Cardiac septum (tissue), 1 donor: ENCODE measurements at places on chromosomes 2 and 18. TPM values are rescaled to one million over a fixed set of nuclear protein-coding genes. Genes with fewer than 3 reads are reported as not detected.

VSNL1 gene
- 42.7 TPM for total RNA-seq

AQP12A gene
- not detected for total RNA-seq

DSG1 gene
- 0.89 TPM for total RNA-seq

CDH20 gene
- total RNA-seq = 0.08 TPM

GPR39 gene
- total RNA-seq = not detected

TMSB10 gene
- 452 TPM for total RNA-seq

HRH4 gene
- total RNA-seq = 0.08 TPM

IGFBP5 gene
- total RNA-seq = 191 TPM

GKN1 gene
- not detected for total RNA-seq

MREG gene
- total RNA-seq = 0.32 TPM

TACR1 gene
- not detected for total RNA-seq

ATP6V1B1 gene
- 0.43 TPM for total RNA-seq

ACTG2 gene
- total RNA-seq = 3.9 TPM

- no peak for DNase-seq
Observed at GRCh38 chr18:59951591-59951990, 51.8 kb downstream of the PMAIP1 start.

GRCh38 chr2:156396126-156396525, 40.1 kb upstream of the GPD2 start:
- DNase-seq = no peak

DNA sequence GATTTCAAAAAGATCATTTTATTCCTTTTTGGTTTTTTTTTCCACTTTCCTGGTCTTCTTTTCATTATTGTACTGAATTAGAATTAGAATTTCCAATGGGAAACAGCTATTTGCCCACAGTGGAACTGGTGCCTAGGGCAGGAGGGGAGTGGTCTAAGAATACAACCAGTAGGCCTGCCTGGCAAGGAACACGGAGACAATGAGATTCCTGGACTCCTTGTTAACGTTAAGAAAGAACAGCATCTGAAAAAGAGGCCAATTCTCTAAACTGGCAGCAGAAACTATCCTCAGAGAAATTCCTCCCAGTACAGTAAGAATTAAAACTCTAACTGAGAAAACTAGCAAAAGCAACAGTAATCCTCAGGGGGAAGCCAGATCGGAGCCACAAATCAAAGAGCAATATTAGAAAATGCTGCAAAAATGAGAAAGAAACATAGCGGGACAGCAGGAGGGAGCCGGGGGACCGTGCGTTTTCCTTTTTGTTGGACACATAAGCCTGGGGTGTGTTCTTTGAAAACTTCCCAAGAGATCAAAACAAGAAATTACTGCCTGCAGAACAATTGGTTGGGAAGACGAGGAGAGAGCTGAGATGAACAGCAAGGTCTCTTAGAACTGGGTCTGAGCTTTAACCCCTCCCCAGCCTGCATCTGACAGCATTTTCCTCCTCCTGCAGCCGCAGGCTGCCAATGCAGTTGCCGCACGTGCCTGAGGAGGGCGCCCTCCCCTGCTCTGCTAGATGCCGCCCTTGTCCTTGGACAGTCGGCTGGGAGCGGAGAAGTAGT, 776.0 kb downstream of the TSN start:
- no peak for DNase-seq

- DNase-seq = no peak
Observed at GRCh38 chr18:45557287-45557686, 58.0 kb upstream of the SLC14A2 start.

- no peak for DNase-seq
Observed at GRCh38 chr2:176554101-176555048, 285.1 kb downstream of the MTX2 start.

GRCh38 chr18:35507192-35507591, 9.4 kb upstream of the INO80C start:
- no peak for DNase-seq

DNA sequence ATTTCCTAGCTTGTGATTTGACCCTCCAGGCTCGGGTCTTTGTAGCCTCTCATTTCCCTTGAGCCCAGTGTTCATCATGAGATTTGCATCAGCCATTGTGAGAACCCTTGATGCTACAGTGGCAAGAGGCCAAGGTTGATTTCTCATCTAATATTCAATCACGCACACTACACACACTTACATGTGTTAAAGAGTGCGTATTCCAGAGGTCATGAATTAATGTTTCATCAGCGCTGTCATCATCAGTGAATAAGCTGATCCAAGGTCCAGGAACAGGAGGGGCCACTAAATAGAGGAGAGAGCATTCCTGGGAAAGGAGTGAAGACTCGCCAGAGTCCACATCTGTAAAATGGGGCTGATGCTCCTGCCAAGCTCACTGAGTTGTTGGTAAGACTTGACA, 276.1 kb upstream of the SIX2 start:
- no peak for DNase-seq

DNA sequence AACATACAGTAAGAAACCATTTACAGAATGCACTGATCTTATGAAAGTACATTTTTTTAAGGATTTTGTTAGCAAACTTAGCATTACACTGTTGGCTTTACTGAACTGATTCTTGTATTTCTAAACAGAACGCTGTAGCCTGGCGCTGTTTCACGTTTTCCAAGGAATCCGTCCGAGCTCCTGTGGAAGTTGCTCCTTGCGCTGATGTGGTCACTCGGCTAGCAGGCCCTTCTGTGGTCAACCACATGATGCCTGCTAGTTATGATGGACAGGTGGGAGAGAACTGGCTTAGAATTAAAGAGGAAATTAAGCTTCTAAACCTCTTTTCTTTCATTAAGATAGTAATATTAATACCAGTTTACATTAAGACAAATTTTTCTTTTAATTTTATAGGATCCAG, 76.8 kb downstream of the CEP192 start:
- no peak for DNase-seq

- DNase-seq = no peak
Observed at GRCh38 chr2:43225093-43225787, 1.2 kb downstream of the ZFP36L2 start.

- peak; percentile 81 for DNase-seq
Observed at GRCh38 chr2:183037553-183038340, 510 bp downstream of the NCKAP1 start.

DNA sequence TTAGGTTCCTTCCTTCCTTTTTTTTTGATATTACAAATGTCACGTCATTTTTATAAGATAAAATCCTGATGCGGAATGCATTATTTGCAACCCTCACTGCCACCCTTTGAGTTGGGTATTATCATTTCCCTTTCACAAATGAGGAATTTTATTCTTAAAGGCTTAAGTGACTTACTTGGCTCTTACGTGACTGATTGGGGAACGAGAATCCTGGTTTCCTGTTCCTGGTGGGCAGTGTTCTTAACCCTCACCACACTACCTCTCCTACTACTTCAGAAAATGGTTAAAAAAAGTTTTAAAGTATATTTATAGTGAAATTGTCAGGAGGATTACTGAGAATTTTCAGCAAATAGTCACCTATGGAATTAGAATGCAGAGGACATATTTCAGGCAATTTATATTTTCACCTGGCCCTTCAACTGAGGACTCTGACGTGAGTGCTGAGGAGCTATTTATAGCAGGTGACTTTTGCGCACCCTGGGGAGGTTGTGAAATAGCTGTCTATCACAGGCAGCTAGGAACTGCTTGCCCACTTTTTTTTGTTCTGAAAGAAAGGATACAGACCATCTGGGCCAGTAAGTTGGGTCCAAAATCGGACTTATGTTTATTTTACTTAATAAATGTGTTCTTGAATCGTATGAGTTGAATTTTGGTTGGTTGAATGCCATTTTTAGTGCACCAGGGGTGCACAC, 18.7 kb upstream of the RASGRP3 start:
- no peak for DNase-seq

DNA sequence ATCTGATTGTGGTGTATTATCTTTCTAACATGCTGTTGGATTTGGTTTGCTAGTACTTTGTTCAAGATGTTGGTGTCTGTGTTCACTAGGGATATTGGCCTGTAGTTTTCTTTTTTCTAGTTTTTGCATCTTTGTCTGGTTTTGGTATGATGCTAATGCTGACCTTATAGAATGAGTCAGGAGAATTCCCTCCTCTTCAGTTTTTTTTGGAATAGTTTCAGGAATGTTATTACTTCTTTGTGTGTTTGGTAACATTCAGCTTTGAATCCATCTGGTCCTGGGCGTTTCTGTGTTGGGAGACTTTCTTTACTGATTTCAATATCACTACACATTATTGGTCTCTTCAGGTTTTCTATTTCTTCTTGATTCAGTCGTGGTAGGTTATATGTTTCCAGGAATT, 124.2 kb upstream of the EPB41L5 start:
- no peak for DNase-seq

DNA sequence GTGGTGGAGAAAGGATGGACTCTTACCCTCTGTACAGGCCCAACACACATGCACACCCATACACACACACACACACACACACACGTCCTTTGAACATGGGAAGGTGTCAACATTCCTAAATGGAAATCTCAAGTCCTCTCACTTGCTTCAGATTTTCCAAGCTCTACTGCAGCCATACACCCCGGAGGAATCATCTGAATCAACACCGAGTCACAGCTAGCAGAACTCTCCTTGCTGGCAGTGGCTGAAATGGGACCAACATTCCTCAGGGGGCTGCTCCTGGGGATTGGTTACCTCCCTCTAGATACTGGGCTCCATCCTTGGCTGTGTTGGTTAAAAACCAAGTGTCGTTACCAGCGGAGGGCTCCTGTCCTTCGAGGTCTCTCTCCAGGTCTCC, 112.7 kb downstream of the BCL11A start:
- DNase-seq = no peak

DNA sequence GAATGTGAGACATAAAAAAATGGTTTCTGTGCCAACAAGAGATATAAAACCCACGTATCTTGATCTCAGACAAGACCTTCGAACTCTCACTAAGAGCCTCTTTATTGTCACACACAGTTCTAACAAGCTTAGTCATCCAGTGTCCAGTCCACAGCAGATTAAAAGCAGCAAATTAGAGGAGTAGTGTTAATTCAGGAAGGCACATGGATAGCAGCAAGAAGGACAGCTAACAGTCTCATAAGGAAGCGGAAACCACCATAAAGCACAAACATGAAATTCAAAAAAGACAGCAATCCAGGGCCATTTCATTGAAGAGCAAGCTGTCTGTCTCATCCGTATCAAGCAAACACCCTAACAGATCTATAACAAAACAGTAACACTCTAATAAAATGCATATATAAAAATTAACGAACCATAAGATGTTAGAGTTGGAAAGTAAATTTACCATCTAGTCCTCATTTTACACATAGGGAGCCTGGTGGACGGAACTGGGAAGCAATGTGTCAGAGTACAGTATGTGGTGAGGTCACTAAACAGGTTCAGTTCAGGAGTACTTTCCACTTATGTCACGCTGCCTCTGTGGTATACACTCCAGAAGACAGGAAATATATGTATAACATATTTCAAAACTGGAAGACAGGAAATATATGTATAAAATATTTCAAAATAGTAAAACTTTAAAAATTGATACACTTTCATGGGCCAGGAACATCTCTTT, 18.3 kb downstream of the AAK1 start:
- no peak for DNase-seq

- DNase-seq = no peak
Observed at GRCh38 chr2:180707884-180708205, 272.6 kb upstream of the UBE2E3 start.

DNA sequence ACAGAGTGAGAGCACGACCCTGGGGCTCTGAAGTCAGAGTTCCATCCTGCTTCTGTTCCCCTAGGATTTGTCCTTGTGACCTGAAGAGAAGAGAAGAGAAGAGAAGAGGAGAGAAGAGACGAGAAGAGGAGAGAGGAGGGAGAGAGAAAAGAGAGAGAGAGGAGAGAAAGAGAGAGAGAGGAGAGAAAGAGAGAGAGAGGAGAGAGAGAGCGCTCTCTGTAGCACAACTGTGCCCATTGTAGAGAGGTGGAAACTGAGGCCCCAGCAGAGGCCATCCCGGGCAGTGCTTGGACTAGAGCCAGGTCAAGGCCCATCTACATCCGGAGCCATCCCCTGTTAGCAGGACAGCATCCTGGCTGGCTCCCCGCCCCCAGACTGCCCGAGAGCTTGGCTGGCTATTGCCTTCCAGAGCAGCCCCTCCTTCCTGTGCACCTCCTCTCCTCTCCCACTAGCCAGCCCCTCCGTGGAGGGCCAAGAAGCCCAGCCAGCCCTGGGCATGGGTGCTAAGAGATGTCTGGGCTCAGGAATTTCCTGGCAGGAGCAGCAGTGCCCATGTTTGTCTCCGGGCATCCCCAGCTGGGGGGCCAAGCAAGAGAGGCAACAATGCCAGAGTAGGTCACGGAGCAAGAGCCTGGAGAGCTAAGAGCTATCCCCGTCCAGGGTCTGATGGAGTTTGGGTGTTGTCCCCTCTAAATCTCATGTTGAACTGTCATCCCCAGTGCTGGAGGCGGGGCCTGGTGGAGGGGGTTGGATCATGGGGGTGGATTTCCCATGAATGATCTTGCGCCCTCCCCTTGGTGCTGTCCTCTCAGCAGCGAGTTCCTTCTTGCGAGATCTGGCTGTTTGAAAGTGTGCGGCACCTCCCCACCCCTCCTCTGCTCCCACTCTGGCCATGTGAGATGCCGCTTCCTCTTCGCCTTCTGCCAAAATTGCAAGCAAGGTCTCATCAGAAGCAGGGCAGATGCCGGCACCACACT, 18.2 kb upstream of the GPR55 start:
- peak; percentile 76 for DNase-seq

DNA sequence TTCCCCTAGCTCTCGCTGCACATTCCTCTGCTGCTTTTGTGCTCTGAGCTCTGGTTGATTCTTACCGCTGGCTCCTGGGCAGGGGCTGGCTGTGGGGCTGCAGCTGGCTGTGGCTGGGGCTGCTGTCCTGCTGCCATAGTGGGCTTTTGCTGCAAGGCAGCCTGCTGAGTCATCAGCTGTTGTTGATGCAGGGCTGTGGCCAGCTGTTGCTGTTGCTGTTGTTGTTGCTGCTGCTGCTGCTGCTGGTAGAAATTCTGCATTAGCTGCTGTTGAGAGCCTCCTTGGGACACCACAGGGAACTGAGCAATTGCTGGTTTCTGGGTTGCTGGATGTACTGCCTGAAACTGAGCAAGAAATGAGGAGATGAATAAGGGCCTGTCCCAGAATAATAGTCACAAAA, 77.2 kb upstream of the NFU1 start:
- DNase-seq = no peak

- no peak for DNase-seq
Observed at GRCh38 chr18:49169037-49169521, 218.3 kb upstream of the SMAD7 start.

DNA sequence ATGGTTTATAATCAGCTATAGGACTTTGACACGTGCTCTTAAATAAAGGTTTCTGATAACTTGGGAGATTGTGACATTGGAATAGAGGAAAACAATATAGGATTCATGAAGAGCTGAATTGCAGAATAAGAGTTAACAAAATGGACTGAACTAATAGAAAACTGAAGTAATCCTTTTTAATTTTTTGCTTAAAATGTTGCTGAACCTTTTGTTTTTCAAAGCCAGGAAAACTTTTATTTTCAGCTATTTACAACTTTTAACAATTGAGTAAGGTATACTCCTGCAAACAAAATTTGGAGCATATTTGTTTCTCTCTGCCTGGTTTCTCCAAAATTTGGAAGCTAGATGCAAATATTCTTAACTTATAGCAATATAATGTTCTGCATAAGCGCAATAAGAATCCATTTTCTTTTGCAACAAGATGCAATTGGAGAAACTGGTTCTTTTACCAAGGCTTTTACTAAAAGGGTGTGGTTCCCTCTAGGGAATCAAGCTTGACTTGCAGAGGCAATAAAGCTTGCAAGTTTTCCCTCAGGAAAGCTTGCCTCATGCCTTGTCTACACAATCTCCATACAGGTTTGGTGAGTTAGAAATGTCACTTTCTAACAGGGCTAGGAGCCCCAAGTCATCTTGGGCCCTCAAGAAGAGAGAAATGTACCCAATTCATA, 10.3 kb upstream of the PDK1 start:
- DNase-seq = no peak

GRCh38 chr2:144796936-144797335, 277.0 kb upstream of the ZEB2 start:
- no peak for DNase-seq

GRCh38 chr2:67694445-67694844, 297.3 kb downstream of the ETAA1 start:
- DNase-seq = no peak
